ENCODE measurements at places on chromosomes 1 and 21.

- no peak for DNase-seq
These were observed 319.2 kb upstream of the FMN2 start for GRCh38 chr1:239772446-239772845.

DNA sequence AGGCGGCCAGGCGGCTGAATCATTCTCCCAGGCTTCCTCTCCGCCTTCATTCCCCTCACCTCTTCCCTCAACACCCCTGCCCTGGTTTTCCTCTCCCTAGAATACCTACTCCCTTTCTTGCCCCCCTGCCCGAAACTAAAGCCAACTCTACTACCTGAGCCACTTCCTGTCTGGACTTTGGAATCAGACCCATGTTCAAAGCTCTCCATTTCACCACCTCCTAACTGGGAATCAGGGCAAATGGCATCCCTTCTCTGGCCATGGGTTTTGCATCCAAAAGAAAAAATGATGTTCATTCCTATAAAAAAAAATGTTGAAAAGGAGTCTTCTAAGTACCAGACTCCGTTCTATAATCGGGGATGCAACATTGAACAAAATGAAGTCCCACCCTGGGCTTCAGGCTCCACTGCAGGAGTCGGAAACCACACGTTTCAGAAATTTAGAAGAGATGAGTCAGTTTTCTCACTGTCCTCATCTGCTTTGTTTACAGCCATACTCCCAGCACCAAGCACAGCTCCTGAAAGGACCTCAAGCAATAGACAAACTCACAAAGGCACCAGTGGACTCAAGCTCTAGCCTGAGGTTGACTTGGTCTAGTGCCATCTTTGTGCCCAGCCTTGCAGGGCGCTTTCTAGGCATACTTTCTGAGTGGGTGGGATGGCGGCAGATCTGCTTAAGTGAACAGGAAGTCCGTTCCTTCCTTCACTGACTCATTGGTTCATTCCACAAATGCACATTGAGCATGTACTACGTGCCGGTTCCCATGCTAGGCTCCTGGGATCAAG lies 176.2 kb downstream of the IGSF21 start:
- DNase-seq = no peak

DNA sequence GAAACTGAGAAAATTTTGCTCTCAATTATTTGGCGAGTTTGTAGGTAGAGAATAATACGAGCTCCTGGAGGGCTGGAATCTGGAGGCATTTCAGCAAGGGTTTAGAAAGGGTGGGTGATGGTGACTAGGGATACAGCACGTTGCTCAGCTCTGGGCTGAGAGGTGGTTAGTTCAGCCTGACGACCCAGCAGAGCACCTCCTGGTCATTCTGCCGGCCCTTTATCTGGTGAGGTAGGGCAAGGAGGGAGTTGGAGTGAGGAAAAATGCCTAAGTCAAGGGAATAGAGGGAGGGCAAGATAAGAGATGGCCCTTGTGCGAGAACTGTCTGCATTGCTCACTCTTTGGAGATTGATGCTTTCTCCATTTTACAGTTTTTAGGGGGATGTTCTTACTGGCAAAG lies 19.1 kb downstream of the GALNT2 start:
- no peak for DNase-seq

GRCh38 chr1:54096227-54096876 lies 42.9 kb downstream of the TCEANC2 start:
- DNase-seq = no peak

- no peak for DNase-seq
These were observed 14.2 kb downstream of the PRRX1 start for GRCh38 chr1:170678027-170678600.

DNA sequence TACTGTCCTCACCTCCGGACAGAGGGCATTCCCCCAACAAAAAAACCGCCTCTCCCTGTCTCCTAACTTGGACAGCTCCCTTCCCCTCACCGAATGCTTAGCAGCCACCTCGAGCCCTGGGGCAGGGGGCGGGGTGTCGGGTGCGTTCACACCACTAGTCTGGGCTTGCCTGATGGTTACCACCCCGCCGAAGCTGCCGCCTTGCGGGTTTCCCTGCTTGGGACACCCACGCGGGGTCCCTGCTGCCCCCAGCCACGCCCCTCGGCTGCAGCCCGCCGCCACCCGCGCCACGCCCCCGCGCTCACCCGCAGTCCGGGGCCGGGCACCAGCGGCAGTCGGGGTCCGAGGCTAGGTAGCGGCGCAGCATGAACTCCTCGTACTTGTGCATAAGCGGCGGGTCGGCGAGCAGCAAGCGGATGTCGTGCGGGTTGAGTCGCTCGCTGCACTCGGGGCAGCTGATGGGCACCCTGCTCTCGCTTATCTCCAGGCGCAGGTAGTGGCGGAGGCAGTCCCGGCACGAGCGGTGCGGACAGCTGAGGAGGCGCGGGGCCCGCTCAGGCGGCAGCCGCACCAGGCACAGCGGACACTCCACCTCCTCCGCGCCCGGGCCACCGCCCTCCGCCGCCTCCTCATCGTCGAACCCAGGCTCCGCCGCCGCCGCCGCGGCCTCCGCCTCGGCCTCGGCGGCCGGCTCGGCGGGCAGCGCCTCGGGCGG lies 706 bp downstream of the RNF19B start:
- DNase-seq = no peak

- no peak for DNase-seq
These were observed 2.0 kb downstream of the FCER1G start for GRCh38 chr1:161216945-161217712.

GRCh38 chr1:109657970-109658369 lies 2.1 kb downstream of the GSTM4 start:
- DNase-seq = no peak

GRCh38 chr1:178450871-178451270 lies 45.9 kb downstream of the CLEC20A start:
- DNase-seq = no peak

DNA sequence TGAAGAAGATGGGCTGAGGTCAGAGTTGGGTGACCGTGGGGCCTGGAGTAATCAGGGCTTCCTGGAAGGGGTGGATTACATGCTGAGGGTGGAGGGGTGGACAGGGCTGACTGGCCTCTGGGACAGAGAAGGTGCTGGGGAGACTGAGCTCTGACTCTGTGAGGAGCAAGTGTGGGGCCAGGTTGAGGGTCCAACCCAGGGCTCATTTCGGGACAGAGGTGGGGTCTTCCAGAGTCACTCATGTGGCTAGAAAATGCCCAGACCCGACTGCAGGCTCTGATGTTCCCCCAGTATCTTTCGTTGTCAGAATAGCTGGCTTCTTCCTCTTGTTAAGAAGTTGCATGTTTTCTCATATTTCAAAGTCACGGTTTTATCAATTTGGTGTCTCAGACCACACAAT lies 311.8 kb downstream of the PTPRU start:
- no peak for DNase-seq

GRCh38 chr21:21952566-21952965 lies 954.4 kb downstream of the NCAM2 start:
- DNase-seq = no peak

GRCh38 chr1:15538771-15539170 lies 12.1 kb downstream of the DNAJC16 start:
- no peak for DNase-seq

DNA sequence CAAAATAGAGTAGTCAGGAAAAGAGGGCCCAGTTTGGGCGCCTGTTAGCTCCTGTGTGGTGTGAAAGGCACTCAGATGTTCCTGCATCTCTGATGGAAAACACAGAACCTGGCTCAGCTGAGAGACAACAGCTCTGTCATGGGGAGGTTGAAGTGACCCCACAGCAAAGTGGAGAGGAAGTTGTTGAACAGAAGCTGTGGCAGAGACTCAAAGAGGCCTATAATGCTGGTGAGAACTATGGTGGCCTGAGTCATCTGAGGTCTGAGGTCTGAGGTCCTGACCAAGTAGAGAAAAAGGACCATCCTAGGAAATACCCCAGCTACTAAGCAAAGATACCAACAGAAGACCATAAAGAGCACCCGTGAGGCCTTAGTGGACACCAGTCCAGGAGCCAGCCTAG lies 45.6 kb upstream of the JAK1 start:
- DNase-seq = no peak

- no peak for DNase-seq
These were observed 4.0 kb downstream of the ECHDC2 start for GRCh38 chr1:52917581-52917980.

- no peak for DNase-seq
These were observed 505 bp downstream of the LMNA start for GRCh38 chr1:156114919-156115513.

GRCh38 chr1:21289700-21290545 lies at the start of gene ECE1:
Gene ECE1, minus strand, starts transcription at chr1:21290463. Its CDS starts 49 bp downstream, at chr1:21290414.
- no peak for DNase-seq

DNA sequence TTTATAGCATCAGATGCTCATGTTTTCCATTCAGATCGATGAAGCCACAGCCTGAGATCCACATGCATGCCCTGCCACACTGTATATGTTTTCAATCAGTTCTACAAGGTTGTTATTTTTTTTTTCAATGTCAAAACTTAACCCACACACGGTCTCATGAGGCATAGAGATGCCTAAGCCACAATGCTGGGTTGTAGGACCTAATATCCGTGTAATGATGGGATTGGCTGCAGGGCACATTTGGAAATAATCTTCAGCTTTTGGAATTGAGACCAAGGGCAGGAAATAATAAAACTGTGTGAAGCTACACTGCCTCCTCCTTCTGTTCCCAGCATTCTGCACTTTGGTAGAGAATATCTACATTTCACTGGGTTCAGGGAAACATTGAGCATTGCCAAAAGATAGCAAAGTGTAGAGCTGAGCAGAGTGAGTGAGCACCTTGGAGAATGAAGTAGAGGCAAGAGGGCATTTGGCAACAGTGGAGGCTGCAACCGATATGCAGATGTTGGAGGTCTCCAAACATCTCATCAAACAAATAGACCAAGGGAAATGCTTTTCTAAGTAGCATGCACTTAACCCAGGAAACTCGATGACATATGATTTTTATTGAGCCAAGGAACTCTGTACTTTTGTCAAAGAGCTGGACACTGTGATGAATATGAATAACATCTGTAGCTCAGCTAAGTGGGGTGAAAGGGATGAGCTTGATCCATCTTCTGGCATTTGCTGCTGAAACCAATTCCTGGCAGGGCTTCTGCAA lies 176.7 kb downstream of the LYPLAL1 start:
- DNase-seq = no peak

GRCh38 chr1:198253259-198253658 lies 96.5 kb downstream of the NEK7 start:
- no peak for DNase-seq

GRCh38 chr1:69777971-69778370 lies 210.2 kb downstream of the LRRC7 start:
- DNase-seq = no peak
